ENCODE measurements at places on chromosomes 12 and 14.

- no peak for DNase-seq
These were observed 691.8 kb downstream of the FLRT2 start for GRCh38 chr14:86221755-86222154.

DNA sequence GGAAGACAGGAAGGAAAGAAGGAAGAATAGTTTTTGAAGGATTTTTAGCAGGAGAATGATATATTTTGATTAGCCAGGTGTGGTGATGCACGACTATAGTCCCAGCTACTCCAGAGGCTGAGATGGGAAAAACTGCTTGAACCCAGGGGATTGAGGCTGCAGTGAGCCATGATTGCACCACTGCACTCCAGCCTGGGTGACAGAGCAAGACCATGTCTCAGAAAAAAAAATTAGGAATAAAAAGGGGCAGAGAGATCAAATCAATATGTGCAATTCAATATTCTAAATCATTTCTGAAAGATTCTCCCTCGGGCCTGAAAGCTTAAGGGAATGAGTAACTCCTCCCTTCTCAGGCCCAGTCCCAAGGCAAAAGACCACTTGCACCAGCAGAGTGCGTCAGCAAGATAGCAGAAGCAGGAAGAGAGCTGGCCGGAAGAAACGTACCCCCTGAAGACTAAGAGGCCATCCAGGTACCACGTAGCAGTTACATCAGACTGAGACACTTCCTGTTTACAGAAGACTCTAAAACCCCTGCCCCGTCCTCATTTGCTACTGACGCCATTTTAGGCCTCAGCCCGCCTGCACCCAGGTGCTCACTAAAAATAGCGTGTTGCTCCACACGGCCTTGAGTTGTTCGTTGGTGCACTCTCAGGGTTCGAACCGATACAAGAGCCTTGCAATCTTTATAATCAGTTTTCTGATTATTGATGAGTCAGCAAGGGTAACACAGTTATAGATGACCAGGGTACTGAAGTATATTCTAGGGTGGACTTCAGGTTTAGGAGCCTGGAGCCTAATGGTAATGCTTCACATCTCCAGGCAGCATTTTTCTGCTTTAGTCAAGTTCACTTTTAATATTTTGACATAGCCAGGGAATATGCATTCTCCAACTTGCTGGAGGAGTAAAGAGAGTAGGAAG is 57.7 kb upstream of the CSRP2 start:
- no peak for DNase-seq

DNA sequence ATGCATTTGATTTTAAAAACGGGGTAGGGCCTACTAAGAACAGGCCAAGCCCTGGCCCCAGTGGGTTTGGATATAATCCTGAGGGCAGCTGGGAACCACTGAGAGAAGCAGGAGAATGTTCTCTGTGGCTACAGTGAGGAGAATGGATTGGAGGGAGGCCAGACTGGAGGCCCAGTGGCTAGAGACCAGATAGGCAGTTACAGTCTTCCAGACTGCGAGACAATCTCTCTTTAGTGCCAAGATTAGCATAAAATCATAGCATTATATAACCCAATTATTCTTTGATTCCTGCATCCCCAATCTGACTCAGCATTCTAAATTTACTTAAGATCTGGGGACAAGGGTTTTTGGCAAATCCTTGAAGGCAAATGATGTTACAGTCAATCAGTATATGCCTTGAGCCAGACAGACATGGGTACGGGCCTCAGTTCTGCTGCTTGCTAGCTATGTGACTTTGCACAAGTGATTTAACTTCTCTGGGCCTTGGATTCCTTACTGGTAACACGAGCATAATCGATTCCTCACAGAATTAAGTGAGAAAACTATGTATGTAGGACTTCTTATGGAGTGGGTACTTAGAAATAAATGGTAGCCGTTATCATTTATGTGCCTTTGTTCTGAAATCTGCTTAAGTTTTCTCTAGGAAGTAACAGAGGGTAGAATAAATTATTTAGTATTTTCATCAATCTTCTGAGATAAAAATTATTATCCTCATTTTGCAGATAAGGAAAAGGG is 18.3 kb downstream of the NINJ2 start:
- DNase-seq, result no peak

DNA sequence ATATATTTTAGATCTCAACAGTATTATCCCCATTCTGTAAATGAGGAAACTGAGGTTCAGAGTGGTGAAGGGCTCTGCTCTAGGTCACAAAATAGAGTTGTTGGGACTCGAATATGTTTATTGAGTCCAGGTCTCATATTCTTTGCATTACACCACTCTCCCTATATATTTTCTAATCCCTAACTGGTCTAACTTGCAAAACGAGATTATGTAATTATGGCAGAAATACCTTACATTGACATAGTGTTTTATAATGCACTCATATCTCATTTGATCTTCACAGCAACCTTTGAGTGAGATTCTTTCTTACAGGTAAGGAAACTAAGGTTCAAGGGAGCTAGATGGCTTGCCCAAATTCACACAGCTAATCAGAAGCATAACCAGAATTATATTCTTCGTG is 106.9 kb upstream of the LRIG3 start:
- DNase-seq, result no peak

DNA sequence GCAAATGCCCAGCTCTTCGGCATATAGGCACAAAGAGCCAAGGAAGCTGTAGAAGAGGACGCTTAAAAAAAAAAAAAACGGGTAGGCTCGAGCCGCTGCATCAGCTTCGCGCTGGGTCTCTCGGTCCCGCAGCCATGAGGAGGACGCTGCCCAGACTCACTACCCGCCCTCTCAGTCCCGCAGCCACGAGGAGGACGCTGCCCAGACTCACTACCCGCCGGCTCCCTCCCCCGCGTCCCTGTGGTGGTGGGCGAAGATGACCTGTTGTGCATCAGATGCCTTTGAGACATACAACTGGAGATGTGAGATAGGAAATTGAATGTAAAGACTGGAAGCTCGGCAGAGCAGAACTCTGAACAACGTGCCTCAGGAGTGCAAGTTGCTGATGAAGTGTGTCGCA is 11.4 kb upstream of the SPSB2 start:
- DNase-seq, result no peak
